ENCODE measurements at places on chromosomes 3 and 15.

GRCh38 chr15:99141943-99142342 is 37.1 kb downstream of the SYNM start:
- no peak for DNase-seq

DNA sequence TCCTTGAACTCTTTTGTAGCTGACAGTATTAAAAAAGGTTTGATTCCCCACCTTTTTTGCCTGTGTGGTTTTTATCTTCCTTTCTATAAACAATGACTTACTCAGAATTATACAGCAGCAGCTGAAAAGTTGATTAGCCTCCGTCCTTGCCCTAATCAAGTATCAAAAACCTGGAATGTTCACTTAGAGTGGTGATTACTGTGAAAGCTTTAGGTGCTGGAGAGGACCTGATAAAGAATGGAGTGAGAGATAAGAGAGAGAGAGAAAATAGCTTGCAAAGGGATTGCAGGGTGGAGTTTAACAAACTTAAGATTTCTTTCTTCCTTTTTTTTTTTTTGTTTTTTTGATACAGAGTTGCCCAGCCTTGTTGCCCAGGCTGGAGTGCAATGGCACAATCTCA is 6.7 kb downstream of the CGNL1 start:
- DNase-seq: no peak

- DNase-seq: no peak
Observed at GRCh38 chr3:149575961-149576564, 81.8 kb downstream of the WWTR1 start.

GRCh38 chr15:70509731-70510143 is 253.6 kb downstream of the UACA start:
- DNase-seq: no peak

GRCh38 chr3:46629551-46630517 is 17.5 kb downstream of the FAM240A start:
- DNase-seq: peak; percentile 68

DNA sequence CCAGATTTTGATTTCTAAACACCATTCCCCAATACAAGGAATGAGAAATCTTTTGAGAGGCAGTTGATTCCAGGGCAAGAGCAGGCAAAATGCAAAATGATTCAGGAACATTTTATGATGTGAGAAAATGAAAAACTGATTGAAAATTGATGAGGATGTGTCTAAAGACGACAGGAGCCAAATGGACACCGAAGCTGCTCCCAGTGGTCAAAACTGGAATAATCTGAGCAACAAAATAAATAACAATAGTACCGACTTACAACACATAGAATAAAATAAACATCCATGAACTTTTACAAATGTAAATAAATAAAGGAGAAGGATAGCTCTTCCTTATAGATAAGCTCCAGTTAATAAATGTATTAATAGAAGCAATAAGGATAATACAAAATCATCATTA is 186.8 kb downstream of the OCA2 start:
- DNase-seq: no peak

DNA sequence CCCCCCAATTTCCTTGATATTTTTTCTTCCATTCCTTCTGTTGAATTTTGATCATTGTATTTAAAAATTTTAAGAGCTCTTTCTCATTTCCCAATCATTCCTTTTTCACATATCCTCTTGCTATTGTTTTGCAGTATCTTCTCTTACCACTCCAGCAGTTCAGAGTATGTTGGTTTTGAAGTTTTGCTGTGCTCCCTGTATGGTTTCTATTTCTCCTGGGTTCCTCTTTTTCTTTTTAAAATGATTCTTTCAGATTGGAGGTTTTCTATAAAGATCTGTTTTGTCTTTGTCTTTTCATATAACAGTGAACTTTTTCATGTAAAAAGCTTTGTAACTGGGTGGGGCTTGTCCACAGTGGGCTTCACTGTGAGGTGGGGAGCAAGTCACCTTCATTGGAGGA is 12.8 kb downstream of the USP3 start:
- DNase-seq: no peak

DNA sequence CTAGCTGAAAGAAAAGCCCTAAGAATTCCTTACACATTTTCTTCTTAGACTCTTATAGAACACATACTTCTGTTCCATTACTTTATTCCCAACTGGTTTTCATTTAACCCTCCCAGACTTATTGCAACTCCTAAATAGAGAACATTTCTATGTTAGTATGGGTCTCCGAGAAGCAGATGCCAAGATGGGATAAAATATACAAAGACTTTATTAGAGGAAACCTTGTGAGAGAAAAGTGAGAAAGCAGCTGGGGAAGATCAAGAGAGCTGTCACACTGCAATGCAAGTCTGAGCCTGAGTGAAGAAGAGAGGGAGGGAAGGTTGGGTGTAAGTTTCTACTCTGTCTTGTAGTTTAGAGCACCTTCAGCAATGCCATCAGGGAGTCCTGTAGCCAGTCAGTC is 979.3 kb downstream of the IGSF11 start:
- DNase-seq: no peak

DNA sequence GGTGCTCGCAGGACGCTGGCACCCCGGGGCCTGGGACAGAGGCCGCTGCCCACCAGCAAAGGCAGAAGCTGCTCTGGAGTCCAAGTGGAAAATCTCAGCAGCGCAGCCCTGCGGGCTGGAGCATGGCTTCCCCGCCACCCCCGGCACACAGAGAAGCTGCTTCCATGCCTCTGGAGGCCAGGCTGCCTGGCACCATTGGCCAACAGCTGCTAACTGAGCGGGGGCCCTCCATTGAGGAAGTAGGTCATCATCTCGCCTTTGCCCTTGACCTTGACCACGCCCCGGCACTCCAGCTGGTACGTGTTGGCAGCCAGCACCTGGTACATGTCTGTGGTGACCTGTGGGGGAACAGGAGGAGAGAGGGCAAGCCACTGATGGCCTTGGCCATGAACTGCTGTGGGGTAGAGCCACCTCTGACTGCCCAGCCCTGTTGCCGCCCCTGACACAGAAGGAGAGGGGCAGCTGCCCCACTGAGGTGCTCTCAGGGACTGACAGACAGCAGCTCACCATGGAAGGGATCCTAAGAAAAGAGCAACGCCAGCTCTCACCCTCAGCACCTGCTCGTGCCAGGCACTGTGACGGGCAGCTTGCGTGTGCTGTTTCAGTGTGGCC is 82.8 kb downstream of the SEC22A start:
- no peak for DNase-seq
